OCI-M1 (cell line): ENCODE measurements at places on chromosomes 2 and 18.

GRCh38 chr2:24830351-24830750, 37.1 kb downstream of the CENPO start:
- no peak for DNase-seq

GRCh38 chr2:96423828-96424227, 81.3 kb downstream of the NEURL3 start:
- DNase-seq = no peak

DNA sequence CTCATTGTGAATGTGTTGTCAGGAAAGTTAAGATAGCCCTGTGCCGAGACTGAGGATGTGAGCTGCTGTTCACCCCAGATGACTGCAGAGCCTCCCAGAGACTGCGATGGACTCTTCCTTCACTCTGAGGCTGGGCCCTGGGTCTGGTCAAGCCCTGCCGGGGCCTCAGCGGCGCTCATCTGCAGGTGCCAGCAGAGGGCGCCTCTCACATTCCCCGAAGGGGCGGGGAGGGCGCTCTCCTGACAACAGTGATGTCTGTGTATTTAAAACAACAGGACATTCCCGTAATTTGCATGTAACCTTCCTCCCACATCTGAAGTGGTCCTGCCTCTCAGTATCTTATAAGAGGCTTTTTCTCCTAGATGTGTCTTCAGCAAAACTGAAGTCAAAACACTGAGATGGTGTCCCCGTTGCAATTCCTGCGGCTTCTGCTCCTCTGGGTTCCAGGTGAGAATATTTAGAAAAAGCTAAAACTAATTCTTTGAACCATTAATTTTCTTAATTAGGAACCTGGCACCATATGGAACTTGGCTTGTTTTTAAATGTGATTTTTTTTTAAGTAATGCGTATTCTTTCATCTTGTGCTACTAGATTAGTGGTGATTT, 1377.9 kb downstream of the RPIA start:
- no peak for DNase-seq

GRCh38 chr2:217852555-217853211, 150.1 kb downstream of the TNS1 start:
- no peak for DNase-seq

- DNase-seq = peak; percentile 89
Measured at GRCh38 chr2:231786177-231786916, at the start of gene COPS7B. Gene COPS7B, plus strand, starts transcription at chr2:231786445. Its CDS starts 2,126 bp downstream, at chr2:231788571.

DNA sequence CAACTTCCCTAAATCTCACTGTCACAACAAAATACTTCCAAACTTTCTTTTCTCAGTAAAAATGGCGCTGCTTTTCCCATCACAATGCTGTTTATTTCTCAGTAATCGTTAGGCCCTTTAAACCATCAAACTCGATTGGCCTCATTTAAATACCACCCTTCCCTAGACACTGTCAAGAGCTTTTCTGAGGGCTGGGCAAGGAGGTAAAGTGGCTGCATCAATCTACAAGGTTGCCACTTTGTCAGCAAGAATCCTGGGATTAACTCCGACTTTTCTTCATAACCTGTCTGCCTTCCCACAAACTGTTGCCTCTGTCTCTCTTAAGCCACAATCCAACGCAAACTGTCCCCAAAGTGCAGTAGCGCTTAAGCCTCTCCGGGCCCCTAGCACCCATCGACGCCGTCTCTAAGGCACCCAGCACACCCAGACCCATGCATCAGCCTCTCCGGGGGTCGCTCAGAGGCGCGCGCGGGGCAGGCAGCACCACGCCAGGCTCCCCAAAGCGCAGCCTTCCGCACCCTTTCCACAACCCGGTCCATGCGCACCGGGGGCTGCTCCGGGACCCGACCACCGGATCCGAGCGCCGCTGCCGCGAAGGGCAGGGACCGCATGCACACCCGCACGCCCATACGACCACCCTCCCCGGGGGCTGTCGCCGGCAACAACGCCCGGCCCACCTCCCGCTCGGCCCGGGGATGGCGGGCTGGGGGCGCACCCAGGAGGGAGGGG, 683 bp downstream of the MBOAT2 start:
- no peak for DNase-seq

GRCh38 chr18:45066886-45067285, 386.2 kb downstream of the SETBP1 start:
- DNase-seq = peak; percentile 84

DNA sequence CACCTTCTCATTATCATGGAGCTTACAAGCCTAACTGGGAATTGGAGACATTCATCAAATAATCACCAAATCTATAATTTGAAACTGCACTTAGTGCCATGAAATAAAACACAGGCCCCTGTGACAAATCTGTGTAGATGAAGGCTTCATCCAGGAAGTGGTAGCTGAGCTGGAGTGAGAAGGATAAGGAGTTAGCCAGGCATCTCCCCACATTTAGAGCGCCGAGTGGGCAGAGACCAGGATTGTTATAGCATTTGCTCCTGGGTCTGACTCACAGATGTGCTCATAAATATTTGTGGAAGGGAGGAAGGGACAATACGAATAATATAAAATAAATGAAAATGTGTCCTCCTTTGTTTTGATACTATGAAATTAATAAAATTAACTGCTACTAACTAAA, 2.5 kb upstream of the MAT2A start:
- DNase-seq = no peak

DNA sequence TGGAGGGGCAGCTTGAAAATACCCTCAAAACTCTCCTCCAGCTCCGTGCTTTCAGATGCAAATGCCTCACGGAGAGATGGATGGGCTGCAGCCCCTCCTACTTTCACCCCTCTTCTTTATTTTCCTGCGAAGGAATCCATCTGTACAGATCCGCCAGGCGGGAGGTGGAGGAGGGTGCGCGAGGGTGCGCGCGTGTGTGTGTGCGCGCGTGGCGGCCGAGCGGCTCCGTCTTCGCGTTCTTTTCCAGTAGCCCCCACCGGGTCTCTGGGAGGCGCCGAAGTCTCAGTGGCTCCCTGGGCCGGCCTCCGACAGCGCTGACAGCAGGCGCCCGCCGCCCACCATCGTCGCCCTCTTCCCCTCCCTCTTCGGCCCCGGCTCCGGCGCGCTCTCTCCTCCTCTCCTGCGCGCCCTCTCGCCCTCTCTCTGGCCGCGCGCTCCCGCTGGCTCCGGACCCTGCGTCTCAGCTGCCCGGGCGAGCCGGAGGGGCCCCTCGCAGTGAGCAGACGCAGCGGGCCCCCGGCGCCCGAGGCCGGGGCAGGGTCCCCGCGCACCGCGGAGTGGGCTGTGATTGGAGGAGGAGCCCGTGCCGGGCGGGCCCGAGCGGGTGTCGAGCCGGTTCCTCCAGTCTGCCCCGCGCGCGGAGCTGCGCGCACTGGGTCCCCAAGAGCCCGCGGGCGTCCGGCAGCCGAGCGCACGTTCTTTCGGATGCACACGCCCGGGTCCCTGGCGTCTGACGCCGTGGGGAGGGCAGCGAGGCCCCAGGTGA, at the start of gene CDH7:
CDH7 (plus strand) TSS at position 624 of the 766 bp plus-strand sequence. CDS start 11,831 bp downstream, outside the sequence.
- DNase-seq = no peak

DNA sequence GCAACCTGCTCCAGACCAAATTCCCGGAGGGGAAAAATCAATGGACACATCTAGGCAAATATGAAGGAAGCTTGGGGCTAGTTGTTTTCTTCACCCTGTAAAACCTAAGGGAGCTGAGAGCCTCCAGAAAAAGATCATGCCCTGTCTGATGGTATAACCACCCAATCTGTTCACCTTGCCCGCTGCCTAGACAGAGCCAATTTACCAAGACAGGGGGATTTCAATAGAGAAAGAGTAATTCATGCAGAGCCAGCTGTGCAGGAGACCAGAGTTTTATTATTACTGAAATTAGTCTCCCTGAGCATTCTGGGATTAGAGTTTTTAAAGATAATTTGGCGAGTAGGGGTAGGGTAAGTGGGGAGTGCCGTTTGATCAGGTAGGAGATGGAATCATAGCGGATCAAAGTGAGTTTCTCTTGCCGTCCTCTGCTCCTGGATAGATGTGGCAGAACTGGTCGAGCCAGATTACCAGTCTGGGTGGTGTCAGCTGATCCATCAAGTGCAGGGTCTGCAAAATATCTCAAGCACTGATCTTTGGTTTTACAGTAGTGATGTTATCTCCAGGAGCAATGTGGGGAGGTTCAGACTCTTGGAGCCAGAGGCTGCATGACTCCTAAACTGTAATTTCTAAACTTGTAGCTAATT, 35.1 kb upstream of the B4GALT6 start:
- DNase-seq = no peak

DNA sequence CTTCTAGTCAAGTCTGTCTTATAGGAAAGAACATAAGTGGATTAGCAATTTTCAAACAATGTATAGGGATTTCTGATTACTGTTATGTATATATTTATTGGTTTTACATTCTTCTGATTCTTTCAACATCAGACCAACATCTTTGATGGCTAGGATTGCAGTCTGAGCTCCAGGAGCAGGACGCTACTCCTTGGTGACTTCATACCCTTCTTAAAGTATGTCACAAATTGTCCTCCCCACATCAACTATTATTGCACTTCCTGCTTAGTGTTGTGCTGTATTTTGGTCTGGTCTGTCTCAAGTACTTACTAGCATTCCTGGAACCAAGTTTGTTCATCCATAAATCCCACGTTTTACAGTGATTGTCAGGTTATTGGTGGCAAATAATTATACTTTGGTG, 49.0 kb downstream of the MAP2 start:
- no peak for DNase-seq

DNA sequence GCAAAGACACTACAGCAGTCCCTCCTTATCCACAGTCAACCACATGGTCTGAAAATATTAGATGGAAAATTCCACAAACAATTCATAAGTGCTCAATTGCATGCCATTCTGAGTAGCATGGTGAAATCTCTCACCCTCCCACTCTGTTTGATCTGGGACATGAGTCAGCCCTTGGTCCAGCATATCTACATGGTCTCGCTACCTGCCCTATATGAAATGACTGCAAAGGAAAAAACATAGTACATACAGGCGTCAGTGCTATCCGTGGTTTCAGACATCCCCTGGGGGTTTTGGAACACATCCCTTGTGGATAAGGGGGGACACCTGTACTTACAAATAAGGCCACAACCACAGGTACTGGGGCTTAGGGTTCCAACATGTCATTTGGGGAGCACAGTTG, 73.7 kb downstream of the CABLES1 start:
- DNase-seq = no peak

- no peak for DNase-seq
Measured at GRCh38 chr2:105364436-105365139, 27.2 kb downstream of the C2orf49 start.

GRCh38 chr2:79447463-79447862, 65.4 kb upstream of the CTNNA2 start:
- DNase-seq = no peak

GRCh38 chr2:164457271-164457670, 164.0 kb downstream of the GRB14 start:
- no peak for DNase-seq

- DNase-seq = no peak
Measured at GRCh38 chr2:173770947-173771678, 194.1 kb downstream of the SP3 start.

DNA sequence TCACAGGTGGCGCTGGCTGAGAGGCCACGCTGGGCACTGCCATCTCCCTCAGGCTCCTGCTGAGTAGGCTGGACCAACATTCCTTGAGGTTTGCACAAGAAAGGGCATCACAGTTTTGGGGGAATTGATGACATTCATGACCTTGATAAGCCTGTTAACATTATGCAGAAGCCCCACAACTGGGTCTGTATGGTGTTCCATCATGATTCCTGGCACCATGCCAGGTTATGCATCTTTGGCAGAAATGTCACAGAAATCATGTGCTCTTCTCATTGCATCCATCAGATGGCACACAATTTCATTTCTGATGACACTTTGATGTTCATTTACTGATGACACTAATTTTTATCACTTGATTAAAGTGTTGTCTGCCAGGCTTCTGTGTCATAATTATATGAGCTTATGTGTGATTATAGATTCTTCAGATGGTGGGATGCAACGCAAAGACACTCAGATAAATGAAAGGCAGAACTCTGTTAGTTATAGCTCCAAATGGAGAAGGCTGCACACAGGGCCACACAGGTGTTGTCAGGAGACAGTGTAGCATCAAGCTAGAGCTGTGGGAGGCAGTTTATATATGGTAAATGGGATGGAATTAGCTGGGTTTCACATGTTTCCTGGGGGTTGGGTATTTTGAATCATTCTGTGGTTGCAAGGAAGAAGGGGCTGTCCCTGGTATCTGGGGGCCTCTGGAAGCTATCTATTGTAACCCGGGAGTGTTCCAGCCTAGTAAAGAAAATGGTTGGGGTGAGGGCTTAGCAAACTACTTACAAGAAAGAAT, 191.3 kb downstream of the SLC39A10 start:
- DNase-seq = peak; percentile 65

DNA sequence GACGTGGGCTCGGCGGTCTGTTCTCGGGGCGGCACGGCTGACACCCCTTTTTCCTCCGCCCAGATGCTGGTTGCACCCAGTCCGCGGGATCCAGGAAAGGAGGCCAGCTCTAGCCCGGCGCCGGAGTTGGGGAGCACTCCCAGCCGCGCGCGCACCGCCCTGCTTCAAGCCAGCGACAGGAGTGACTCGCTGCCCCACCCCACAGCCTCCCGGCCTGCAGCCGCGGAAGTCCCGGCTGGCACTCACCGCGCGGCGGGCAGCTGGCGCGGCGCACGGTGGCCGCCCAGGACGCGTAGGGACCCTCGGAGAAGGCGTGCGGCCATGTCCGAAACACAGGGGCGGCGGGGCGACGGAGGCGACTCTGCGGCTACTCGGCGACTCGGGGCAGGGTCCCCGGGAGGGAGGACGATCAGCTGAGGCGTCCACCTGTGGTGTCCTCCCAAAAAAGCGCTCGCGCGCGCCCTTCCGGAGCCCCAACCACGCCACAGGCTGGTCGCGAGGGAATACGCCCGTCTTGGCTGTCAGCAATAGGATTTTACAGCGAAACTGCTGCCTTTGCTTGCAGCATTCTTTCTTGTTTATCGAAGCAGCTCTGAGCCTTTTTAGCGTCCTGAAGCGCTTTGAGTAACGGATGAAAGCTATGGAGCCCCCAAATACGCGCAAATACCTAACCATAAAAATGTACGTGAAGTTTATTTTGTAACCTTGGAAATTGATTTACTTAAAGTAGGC, at the start of gene ACADL:
ACADL (minus strand) TSS at position 507 of the 732 bp plus-strand sequence; CDS start at position 323, 184 bp downstream.
- no peak for DNase-seq

- no peak for DNase-seq
Measured at GRCh38 chr2:45889053-45889452, 237.6 kb downstream of the PRKCE start.
